ENCODE measurements at places on chromosomes 1 and 21.
A peak's percentile ranks its signal among the peaks of the same experiment; 100 is the strongest.

DNA sequence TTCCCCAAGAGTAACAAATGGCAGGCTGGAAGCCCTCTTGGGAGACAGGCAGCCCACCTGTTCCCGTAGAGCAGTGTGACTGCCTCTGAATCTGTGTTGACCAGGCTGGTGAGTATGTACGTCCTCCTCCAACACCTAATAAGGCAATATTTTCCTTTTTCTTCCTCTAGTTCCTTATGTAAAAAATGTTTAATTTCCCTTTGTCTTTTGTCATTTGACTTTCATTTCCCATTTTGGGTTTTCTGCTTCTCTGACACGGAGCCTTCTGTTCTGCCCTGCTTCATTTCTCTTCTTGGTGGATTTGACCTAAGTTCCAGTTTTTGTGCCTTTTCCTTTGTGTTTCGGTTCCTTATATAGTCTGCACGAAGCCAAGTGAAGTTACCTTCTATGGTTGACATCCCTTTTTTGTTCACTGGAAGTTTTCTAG is 65.8 kb upstream of the ATF3 start:
- DNase-seq = no peak

DNA sequence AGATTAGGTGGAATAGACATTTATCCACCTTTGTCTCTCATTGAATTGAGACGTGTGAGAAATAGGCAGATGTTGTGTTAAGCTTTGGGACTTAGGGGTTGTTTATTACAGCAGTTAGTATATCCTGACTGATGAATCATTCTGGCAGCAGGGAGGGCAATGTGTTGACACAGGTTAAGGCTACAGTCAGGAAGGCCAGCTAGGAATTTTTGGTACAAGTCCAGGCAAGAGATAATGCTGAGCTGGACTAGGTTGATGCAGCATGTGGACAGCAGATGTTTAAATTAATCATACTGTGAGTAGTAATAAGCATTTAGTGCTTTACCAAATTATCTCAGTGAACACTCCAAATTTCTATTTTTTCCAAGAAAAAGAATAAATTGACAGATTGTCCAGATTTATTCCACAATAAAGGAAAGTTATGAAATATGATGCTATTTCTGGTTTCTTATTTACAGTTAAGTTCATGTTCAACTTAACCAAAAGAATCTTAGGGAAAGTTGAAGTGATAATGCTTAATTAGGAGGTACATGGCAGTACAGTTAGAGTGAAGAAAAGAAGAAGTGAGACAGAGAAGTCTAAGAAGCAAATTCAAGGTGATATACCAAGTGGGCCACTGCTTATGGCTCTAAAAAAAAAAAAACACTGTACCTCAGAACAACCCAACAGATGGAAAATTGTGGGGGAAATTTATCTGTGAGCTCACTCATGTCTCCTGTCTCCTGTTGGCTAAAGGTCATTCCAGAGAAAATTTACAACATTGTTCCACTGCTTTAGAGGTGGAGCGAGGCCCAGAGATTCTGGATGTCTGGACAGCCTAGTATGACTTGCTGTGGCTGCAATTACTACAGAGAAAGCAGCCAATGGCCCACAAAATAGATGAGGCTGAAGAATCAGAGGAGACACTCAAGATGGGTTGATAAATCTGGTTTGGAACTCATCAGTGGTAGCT is 102.7 kb upstream of the C21orf91 start:
- DNase-seq = no peak

- DNase-seq = no peak
Measured at GRCh38 chr1:52677076-52677806, 20.9 kb downstream of the COA7 start.

GRCh38 chr1:153941826-153942725 is 4.4 kb downstream of the DENND4B start:
- DNase-seq = no peak

DNA sequence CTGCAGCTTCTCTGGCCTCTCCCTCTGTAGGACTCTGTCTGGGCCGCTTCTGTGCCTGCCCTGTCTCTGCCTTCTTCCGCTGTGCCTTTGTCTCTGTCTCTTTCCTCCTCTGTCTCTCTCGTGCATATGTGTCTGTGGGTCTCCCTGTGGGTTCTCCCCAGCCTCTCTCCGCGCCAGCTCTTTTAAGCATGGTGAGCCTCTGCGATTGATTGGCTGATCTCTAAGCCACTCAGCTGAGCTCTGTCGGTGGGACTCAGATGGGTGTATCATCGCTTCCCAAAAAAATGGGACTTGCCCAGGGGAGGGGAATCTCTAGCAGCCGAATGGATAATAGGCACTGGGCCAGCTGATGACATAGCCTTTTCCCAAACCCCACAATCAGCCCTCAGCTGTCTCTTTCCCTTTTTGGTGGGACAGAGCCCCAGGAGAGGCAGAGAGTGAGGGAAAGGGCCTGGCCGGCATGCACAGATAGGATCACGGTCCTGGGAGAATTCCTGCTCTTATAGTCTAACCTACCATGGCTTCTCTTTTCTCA is at the start of gene ADAMTS4:
Gene ADAMTS4, minus strand, starts transcription at position 158 of the 535 bp plus-strand sequence. CDS start 427 bp downstream, outside the sequence.
- no peak for DNase-seq

GRCh38 chr1:92577261-92577895 is 90.7 kb upstream of the GFI1 start:
- DNase-seq = no peak

DNA sequence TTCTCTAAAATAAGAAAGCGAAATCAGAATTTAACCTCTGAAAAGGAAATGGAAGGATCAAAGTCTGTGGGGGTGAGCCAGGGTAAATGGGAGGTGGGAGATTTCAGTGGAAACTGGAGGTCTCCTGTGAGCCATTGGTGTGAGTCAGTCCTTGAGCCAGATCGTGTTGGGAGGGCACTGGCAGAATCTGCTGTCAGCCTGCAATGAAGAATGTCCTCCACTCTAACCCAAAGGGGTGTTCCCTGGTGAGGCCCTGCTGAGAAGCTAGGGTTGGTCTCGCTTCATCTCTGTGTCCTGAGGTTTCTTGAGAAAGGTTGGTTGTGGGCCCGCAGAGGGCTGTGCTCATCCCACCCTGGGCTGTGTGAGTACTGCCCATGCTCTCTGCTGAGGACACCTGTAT is 2.4 kb downstream of the QSOX1 start:
- no peak for DNase-seq

DNA sequence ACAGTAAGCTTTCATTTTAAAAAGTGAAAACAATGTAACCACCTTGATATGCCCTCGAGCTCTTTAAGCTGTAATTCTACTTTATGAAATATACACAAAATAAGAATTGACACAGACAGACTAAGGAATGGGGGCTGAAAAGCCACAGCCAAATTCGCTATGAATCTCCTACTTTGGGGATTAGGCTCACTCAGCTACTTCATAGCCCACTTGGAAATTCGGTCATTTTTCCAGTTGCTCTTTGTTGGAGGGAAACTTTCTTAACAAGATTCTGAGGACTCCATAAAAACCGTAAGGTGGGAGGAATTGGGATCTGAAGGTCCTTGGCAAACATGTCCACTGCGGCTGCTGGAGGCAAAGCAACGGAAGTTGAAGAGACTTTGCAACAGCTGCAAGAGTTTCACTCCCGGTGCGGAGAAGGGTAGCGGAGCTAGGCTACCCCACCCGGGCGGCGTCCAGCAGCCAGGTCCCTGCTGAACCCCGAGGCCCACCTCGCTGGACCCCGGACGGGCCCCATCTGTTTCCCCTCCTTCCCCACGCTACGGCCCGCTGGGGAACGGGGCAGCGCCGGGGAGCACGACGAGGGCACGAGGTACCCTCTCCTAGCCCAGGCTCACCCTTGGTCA is 634 bp downstream of the MYCBP start:
- DNase-seq = no peak

GRCh38 chr1:247338723-247339275 is 7.1 kb upstream of the ZNF496 start:
- DNase-seq = no peak

- DNase-seq = peak; percentile 54
Measured at GRCh38 chr1:210446479-210446878, 117.8 kb downstream of the HHAT start.

Data from stimulated activated CD8-positive, alpha-beta memory T cell treated with anti-CD3 and anti-CD28 coated beads, Interleukin-7, amount 100 ng/mL, for 1 hour (primary cell).